Aorta (tissue), 5 donors: ENCODE measurements at places on chromosomes 13 and 19. TPM values are rescaled to one million over a fixed set of nuclear protein-coding genes. Genes with fewer than 3 reads are reported as not detected.

Gene ZNF90
- 0.25 TPM for polyA plus RNA-seq

Gene NKPD1
- polyA plus RNA-seq, result 0.05 TPM

Gene TNNT1
- polyA plus RNA-seq, result 2.0 TPM

- H3K36me3 ChIP-seq, result no peaks in the 10 kb centered on the region
- peak; percentile 79 for DNase-seq
- H3K27me3 ChIP-seq, result no peaks in the 10 kb centered on the region
- H3K4me3 ChIP-seq, result no peak overlapping the region
- no peaks in the 10 kb centered on the region for H3K4me1 ChIP-seq
Measured at GRCh38 chr13:113929628-113930615, 44.0 kb downstream of the C13orf46 start.

GRCh38 chr19:19900139-19900728 is 512 bp upstream of the ZNF93 start:
- H3K4me1 ChIP-seq, result no peaks in the 10 kb centered on the region
- H3K27ac ChIP-seq, result no peak overlapping the region
- DNase-seq, result no peak
- H3K27me3 ChIP-seq, result no peaks in the 10 kb centered on the region

- no peaks in the 10 kb centered on the region for H3K4me1 ChIP-seq
- H3K27ac ChIP-seq, result no peak overlapping the region
- H3K4me3 ChIP-seq, result no peak overlapping the region
- H3K36me3 ChIP-seq, result no peaks in the 10 kb centered on the region
- DNase-seq, result no peak
- H3K27me3 ChIP-seq, result no peaks in the 10 kb centered on the region
Measured at GRCh38 chr13:25738342-25739196, 313.2 kb downstream of the SHISA2 start.

GRCh38 chr13:42814868-42815267 is 33.5 kb downstream of the FAM216B start:
- no peak overlapping the region for H3K4me3 ChIP-seq
- no peak for DNase-seq
- H3K27ac ChIP-seq, result no peak overlapping the region
